ENCODE measurements at places on chromosomes 4 and X.

- DNase-seq: no peak
These were observed 650.0 kb upstream of the HTR2C start for GRCh38 chrX:113933931-113934330.

DNA sequence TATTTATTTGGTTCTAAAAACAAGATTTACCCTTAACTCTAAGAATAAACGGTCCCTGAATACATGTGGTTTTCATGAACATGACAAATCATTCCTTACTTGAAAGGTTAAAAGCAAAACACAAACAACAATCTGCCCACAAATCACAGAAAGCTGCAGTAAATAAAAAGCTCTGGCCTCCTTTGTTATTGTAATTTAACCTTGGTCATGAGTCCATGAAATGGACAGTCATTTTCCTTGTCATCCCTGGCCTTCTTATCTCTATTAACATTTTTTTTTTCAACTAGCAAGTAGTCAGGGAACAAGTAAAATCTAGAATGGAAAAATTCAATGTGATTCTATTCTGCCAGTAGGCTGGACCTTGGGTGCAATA is 92.7 kb downstream of the SCD5 start:
- DNase-seq: no peak

GRCh38 chr4:4595252-4595651 is 53.4 kb upstream of the STX18 start:
- DNase-seq: no peak

- no peak for DNase-seq
These were observed 4.8 kb downstream of the MAGEA11 start for GRCh38 chrX:149716632-149717031.

DNA sequence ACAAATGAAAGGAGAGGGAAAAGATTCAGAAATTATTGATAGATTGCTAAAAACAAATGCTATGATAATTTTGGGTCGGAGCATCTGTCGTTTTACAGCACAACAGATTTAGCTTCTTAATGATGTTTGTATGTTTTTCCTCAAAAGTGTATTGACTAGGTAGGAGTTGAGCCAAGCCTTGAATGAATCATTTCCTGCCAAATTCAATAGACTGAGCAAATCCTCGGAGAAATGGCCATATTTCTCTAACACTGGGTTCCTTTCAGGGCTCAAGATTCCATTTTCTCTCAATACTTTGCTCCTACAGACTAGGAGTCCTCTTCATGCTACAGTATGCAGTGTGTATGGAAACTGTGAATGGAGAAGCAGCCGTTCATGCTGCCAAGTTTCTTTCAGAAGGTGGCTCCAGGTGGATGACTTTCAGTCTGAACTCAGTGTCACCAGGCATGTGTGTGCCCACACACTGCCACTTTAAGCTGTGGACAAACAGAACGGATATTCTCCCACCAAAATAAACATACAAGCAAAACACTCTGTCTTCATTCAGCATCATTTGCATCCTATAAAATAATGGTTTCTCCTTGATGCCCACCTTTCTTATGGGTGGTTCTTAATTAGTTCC is 146.0 kb downstream of the TBL1X start:
- no peak for DNase-seq

DNA sequence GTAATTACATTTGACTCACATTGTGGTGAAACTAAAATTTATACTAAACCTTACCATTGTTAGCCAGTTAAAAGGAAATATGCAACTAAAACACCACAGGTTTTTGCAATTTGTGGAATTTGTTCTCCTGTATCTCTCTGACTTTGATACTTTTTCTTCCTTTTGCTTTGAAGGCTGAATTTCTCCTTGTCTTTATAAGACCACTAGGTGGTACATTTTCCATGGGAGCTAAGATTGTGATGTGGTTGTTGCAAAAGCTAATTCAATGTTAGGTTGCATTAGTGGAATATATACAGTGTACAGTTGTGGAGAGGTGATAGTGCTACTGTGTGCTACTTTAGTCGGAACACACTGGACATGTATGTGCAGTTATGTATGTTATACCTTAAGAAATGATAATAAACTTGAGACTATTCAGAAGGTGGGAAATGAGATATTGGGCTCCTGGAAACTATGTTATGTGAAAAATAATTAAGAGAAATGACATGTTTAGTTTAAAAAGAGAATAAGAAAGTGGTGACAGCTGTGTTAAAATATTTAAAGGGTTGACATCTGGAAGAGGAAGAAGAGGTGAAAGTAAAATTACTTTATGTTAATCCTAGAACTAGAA is 70.3 kb downstream of the ARL9 start:
- peak; percentile 36 for DNase-seq

- no peak for DNase-seq
These were observed 96.5 kb upstream of the PACRGL start for GRCh38 chr4:20603671-20604313.

DNA sequence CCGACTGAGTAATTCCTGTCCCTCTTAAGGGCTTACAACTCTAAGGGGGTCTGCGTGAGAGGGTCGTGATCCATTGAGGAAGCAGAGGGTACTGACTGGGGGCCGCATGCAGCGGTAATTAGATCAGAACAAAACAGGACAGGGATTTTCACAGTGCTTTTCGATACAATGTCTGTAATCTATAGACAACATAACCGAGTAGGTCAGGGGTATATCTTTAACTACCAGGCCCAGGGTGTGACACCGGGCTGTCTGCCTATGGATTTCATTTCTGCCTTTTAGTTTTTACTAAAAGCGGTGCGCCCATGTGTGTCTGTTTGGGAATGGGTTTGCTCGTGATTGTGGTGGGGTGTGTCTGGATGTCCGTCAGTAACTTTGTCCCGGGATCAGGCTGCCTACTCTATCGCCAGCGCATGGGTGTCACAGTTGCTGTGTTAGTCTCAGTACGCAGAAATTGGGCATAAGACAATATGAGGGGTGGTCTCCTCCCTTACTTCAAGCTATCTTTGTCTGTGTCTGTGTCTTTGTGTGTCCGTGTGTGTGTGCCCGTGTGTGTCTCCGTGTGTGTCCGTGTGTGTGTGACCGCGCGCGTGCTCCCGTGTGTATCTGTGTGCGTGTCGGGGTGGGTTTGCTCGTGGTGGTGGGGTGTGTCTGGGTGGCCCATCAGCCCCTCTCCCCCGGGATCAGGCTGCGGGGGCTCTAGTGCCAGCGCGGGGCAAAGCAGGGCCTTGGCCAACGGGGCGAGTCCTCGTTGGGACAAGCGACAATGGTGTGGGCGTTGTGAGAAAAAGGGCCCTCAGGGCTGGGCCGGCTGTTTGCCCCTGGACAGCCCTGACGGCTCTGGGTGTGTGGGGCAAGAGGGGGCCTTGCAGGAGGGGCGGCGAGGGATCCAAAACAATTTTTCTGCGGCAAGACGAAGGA is 10.4 kb downstream of the FRG2 start:
- DNase-seq: no peak

- no peak for DNase-seq
These were observed 15.2 kb downstream of the BLTP1 start for GRCh38 chr4:122167369-122167768.

DNA sequence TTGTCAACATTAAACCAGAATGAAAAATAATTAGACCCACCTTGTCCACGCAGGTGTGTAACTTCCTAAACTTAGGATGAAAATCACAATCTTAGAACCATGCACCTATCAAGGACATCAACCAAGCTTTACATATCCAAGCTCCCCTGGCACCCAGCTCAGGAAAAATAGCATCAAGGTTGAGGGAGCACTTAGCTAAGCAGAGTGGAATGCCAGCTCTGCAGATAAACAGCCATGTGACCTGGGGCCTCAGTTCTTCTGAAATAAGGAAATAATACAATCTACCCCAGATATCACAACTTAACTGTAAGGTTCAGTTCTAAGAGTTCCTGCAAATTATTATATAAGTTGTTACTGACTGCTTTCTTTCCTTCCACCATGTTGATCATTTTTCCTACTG is 64.7 kb downstream of the DHX15 start:
- DNase-seq: no peak

DNA sequence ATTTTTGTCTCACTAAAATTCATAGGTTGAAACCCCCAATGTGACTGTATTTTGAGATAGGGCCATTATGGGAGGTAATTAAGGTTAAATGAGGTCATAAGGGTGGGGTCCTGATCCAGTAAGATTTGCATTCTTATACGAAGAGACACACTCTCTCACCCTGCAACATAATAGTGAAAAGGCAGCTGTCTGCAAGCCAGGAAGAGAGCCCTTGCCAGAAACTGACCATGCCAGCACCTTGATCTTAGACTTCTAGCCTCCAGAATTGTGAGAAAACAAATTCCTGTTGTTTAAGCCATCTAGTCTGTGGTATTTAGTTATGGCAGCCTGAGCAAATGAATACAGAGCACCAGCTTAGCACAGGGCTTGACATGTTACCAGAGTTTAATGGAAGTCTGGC is 17.5 kb upstream of the IGSF1 start:
- DNase-seq: no peak

DNA sequence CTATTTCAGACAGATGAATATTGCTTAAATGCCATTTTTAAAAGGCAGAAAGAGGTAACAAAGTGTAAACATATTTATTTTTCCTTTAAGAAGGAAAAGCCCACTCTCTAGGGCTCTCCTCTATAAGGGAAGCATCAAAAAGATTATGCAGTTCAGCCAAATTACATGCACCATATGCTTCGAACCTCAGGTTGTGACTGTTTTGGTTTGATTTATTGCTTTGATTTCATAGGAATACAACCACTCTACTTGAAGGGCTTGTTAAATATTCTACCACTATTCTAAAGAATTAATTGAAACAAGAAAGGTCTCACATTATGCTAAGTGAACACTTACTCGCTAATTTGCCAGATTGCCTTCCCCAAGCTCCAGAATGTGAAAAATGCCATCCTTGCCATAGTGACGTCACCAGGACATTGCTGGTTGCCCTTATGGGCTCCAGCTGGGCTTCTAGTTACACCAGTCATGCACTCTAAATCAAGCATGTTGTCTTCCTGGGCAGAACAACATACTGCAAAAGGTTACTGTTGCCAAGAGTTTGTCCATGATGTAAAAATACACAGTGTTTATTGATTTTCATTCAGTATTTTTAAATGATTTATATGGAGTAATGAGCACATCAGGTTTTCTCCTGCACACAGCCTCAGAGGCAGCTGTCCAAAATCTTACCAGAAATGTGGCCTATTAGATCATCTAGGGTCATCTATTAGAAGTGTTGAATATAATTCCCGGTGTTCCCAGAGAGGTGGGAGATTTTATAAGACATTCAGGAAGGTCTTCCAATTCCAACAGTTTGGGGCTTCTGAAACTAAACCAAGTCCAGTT is 164.4 kb upstream of the RAPGEF2 start:
- no peak for DNase-seq

DNA sequence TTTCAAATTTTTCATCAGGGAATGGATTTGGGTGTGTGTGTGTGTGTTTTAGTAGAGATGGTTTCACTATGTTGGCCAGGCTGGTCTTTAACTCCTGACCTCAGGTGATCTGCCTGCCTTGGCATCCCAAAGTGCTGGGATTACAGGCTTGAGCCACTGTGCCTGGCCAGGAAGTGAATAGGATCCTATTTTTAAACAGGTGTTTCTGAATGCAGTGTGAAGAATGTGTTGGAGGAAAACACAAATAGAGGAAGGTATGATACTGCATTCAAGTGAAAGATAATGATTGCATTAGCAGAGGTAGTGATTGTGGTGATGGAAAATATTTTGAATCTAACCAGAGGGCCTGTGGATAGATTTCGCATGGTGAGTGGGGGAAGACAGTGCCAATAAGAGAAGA is 189.6 kb downstream of the TENM3 start:
- DNase-seq: no peak

DNA sequence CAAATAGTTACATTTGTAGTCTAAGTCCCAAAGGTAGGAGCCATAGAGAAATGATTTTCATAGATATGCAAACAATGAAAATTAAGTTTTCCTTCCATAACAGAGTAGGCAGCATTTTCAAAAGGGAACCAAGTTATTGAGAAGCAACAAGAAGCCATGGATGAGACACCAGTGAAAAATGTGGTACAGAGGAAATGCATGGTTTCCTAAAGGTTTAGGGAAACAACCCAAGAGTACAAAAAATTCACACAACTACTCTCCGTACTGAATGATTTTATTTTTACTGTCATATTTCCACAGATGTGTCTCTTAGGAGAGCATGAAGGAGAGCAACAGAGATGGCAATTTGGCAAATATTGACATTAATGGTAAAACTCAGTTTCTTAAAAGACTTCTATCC is 1408.9 kb upstream of the PCDH7 start:
- no peak for DNase-seq

GRCh38 chrX:129631849-129632248 is 22.9 kb downstream of the APLN start:
- no peak for DNase-seq

DNA sequence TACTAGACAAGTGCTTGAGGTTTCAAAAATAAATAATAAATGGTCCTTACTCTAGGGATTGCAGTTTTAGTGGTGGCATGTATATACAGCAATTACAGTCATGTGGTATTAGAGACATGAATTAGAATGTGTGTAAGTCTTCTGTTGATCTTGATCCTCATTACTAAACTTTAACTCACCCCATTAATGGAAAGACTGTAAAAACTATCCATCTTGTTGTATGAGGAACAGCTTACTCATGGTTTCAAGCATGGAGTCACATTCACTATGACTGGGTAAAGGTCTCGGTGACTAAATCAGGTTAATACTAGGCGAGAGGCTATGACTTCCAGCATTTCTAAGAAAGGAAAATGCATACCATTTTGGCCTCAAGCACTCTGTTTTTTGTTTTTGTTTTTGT is 107.0 kb upstream of the HPGD start:
- DNase-seq: no peak

DNA sequence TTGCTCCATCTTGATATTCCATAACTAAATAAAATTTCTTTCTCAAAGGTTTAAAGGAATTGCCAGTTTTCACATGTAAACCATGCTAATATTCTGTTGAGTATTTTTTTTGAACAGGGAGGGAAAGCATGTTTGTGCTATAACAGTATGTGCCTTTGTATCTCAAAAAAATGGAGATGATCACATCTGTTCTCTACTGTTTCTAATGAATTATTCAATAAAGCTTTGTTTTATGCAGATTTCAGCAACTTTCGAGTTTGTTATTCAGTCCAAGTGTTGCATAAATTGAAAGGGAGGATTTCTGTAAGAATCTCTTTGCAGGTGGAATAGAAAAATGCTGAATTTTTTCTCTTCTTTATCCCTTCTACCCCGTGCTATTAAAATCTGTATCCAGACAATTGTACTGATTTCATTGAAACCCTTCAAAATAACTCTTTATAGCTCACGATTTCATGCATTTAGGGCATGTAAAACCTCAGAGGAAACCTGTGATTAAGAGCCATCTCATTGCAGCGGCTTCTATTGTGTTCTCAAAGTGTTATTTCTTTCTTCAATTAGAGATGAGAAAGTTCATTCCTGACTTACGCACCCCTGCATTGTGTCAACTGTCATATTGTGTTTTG is 42.1 kb downstream of the NEIL3 start:
- no peak for DNase-seq

GRCh38 chr4:175823015-175823742 is 11.1 kb upstream of the GPM6A start:
- no peak for DNase-seq

DNA sequence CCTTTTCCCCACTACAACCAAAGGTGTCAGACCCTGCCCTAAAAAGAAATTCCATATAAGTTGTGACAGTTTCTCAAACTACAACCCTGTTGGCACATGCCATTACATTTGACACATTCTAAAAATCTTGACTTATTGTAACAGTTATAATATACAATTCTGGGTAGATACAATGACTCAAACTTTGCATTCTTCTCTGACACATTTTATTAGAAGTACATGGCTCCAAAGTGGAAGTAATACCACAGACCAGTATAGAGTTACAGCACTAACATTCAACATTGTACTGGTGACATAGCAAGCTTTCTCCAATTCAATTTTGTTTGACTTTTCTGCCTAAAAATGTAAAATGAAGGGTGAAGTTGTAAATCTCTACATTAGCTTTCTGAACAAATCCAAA is 196.6 kb upstream of the ETNPPL start:
- no peak for DNase-seq

GRCh38 chr4:27046851-27047250 is 186.2 kb downstream of the STIM2 start:
- DNase-seq: no peak

All from naive thymus-derived CD4-positive, alpha-beta T cell (primary cell).